ENCODE measurements at places on chromosomes 6 and 20. TPM values are rescaled to one million over a fixed set of nuclear protein-coding genes. Genes with fewer than 3 reads are reported as not detected.
A peak's percentile ranks its signal among the peaks of the same experiment; 100 is the strongest.

DNA sequence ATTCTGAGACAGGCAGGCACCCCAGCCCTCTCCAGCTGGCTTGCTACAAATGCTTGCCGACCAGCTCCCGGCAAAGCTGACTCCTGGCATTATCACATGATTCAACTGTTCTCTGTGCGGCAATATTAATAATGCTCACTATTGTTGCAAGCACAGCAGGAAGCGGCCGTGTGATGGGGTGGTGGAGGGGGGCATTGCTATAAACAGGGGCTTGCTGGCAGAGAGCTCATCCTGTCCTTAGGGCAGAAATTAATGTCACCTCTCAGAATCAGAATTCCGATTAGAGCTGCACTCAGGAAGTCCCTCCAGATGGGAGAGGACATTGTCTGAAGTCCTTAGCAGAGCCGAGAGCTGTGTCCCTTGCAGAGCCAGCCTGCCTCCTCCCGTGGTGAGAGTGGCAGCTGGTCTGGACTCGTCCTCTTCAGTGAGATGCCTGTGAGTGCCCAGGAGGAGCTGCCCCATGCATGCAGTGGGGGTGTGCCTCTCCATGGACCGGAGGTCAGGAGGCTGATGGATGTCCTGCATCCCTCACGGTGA is 162.5 kb downstream of the CDH4 start:
- H3K27me3 ChIP-seq = peaks cover 81% of the 10 kb centered on the region
- DNase-seq = no peak
- no peaks in the 10 kb centered on the region for H3K36me3 ChIP-seq
- no peak overlapping the region for H3K4me3 ChIP-seq

DNA sequence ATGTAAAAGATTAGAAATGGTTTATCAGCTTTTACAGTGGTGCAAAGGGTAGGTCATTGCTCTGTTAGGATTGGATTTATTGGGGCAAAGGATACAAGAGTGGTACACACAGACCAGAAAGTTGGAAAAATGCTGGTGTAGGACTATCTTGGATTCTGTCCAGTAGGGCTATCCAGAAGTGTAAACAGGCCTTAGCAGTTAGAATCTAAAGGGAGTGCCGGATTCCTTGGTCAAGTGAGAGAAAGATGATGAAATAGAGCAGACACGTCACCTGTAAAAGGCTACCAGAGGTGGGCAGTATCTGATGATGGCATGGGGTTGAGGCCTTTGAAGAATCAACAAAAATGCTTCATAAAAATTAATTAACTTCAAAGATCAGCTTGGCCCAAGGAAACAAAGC is 975.9 kb downstream of the KIF16B start:
- H3K36me3 ChIP-seq = no peaks in the 10 kb centered on the region
- no peak overlapping the region for H3K27ac ChIP-seq
- no peaks in the 10 kb centered on the region for H3K4me1 ChIP-seq
- no peak for DNase-seq
- H3K4me3 ChIP-seq = no peak overlapping the region

- no peak overlapping the region for H3K27ac ChIP-seq
- H3K27me3 ChIP-seq = peaks cover 83% of the 10 kb centered on the region
- no peaks in the 10 kb centered on the region for H3K4me1 ChIP-seq
- no peak overlapping the region for H3K4me3 ChIP-seq
- no peaks in the 10 kb centered on the region for H3K36me3 ChIP-seq
- no peak for DNase-seq
Measured at GRCh38 chr20:53427951-53428350, 165.7 kb downstream of the ZNF217 start.

GRCh38 chr20:1266167-1266973 is at the start of gene SNPH:
TSS of gene SNPH (plus strand) at chr20:1266294. CDS start at chr20:1296240, 29,946 bp downstream.
- no peak within 1 kb of the TSS for H3K27ac ChIP-seq
- no peaks in the 10 kb centered on the region for H3K36me3 ChIP-seq
- H3K27me3 ChIP-seq = no peaks in the 10 kb centered on the region
- peak within 1 kb of the TSS; percentile 69 for H3K4me3 ChIP-seq
- peaks cover 4% of the 10 kb centered on the region for H3K4me1 ChIP-seq

DNA sequence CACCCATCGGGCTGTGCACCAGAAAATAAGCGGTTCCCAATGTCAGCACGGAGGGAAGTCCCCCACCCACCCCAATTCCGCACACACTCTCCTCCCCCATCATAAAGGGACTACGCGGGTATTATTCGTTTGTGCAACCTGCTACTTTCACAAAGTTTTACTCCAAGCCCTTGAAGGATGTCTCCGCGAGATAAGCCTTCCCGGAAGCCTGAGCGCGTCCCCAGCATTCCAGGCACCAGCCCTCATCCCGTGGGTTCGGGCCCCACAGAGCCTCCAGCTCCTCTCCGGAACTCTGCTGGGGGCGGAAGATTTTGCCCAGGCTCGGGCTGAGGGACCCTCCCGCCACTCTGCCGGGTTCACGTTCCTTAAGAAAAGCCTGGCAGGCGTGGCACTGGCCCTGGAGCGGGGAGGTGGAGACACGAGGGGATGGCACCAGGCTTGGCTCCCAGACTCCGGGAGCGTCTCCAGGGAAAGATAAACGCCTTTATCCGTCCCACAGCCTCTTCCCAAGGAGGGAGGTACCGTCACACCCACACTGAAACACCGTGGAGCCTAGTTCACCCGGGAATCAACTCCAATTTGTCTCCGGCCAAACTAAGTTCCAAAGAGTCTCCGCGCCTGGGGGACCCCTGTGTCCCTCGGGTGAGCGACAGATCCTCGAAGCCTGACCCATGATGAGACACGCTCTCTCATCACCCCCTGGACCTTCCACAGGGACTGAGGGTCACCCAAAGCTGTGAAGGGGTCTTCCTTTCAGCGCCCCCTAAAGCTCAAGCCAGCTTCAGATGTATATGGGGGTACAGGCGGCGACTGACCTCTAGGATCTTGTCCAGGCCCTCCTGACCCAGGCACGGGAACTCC is 934 bp downstream of the KCNK5 start:
- no peaks in the 10 kb centered on the region for H3K27me3 ChIP-seq
- H3K36me3 ChIP-seq = peaks cover 8% of the 10 kb centered on the region
- peak overlapping the region; percentile 96 for H3K4me3 ChIP-seq
- H3K27ac ChIP-seq = no peak overlapping the region

- no peaks in the 10 kb centered on the region for H3K27me3 ChIP-seq
- peaks cover 18% of the 10 kb centered on the region for H3K4me1 ChIP-seq
- DNase-seq = no peak
- no peaks in the 10 kb centered on the region for H3K36me3 ChIP-seq
- no peak overlapping the region for H3K4me3 ChIP-seq
Measured at GRCh38 chr6:43183441-43183840, 1.4 kb downstream of the CUL9 start.

DNA sequence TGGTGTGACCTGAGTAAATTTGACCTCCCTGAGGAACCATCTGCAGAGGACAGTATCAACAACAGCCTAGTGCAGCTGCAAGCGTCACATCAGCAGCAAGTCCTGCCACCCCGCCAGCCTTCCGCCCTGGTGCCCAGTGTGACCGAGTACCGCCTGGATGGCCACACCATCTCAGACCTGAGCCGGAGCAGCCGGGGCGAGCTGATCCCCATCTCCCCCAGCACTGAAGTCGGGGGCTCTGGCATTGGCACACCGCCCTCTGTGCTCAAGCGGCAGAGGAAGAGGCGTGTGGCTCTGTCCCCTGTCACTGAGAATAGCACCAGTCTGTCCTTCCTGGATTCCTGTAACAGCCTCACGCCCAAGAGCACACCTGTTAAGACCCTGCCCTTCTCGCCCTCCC is 24.3 kb downstream of the GTSF1L start:
- H3K36me3 ChIP-seq = no peaks in the 10 kb centered on the region
- no peaks in the 10 kb centered on the region for H3K4me1 ChIP-seq
- H3K4me3 ChIP-seq = no peak overlapping the region
- no peak overlapping the region for H3K27ac ChIP-seq

- H3K36me3 ChIP-seq = no peaks in the 10 kb centered on the region
- DNase-seq = no peak
- no peak overlapping the region for H3K27ac ChIP-seq
- H3K27me3 ChIP-seq = no peaks in the 10 kb centered on the region
Measured at GRCh38 chr6:1678201-1678600, 68.5 kb downstream of the FOXC1 start.

DNA sequence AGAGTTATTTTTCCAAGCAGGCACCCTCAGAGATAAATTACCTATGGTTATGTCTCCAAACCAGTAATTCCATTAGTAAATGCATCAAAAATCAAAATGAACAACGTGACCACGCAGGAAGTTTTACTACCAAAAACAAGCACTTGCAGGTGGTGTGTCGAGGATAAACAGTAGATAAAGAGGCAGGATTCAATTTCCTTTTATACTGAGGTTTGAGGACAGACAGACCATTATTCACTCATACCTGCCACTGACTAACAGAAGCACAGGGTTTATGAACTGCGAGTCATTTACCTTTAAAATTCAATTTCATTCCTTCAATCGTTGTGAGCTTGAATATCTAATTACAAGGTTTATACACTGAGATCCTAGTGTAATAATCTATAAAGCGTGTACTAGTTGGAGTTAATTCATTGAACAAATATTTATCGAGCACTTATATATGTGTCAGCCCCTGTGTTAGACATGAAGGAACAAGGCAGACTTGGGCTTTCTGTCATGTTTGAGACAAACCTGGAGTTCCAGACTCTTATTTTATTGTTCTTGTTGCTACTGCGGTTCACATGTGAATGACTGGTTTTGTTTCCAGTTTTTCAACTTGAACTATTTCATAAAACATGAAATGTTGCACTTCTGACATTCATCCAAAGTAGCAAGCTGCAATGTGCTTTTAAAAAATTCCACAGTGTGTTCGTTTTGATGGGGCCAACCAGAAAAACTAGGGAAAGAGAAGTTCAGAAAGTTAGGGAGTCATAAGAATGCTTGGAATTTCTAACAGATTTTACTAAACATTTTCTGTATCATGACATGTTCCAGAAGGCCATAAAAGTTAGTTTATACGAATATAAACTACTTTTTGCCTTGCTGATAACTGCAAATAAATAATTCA is 205.6 kb downstream of the UST start:
- no peaks in the 10 kb centered on the region for H3K27me3 ChIP-seq
- H3K4me3 ChIP-seq = no peak overlapping the region
- no peaks in the 10 kb centered on the region for H3K4me1 ChIP-seq

DNA sequence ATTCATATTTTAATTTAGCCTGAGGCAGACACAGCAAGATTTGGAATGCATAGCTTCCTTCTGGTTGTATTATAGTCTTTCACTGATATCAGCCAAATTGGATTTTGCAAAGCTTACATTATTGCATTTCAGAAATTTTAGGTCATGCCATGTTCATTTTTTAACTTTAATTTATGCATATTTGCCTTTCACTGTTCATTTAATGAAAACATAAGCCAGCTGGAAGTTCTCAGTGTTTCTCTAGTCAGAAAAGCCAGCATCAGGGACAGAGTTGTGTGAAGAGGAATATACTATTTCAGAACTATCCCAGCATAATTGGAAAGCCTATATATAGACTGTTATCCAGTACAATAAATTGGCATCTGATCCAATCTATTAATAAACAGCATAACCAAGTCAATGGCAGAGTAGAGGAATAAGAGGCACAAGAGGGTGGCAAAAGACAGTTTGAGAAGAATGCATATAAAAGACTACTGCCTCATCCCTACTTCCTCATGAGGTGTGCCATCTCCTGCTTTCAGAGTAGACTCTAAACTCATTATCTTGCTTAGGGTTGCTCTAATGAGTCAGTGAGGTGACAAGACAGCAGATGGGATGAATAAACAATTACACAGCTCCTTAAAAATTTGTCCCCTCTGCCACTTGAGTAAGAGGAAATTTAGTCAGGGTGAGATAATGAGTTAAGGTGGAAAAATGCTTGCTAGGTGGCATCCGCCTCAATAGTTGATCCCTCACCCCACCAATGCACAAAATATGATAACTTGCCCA is 159.8 kb upstream of the HCRTR2 start:
- DNase-seq = no peak
- H3K27ac ChIP-seq = no peak overlapping the region
- peaks cover 5% of the 10 kb centered on the region for H3K4me1 ChIP-seq
- no peak overlapping the region for H3K4me3 ChIP-seq

GRCh38 chr6:148867862-148868261 is 121.0 kb downstream of the UST start:
- H3K4me1 ChIP-seq = 0 out of 2 replicates have a peak, but pooled peaks cover 3% of the 10 kb centered on the region
- no peaks in the 10 kb centered on the region for H3K27me3 ChIP-seq
- H3K36me3 ChIP-seq = no peaks in the 10 kb centered on the region
- DNase-seq = no peak

- no peaks in the 10 kb centered on the region for H3K27me3 ChIP-seq
- no peak overlapping the region for H3K4me3 ChIP-seq
- H3K27ac ChIP-seq = no peak overlapping the region
- no peaks in the 10 kb centered on the region for H3K36me3 ChIP-seq
- H3K4me1 ChIP-seq = no peaks in the 10 kb centered on the region
- DNase-seq = no peak
Measured at GRCh38 chr20:24589381-24589780, 120.0 kb downstream of the SYNDIG1 start.

DNA sequence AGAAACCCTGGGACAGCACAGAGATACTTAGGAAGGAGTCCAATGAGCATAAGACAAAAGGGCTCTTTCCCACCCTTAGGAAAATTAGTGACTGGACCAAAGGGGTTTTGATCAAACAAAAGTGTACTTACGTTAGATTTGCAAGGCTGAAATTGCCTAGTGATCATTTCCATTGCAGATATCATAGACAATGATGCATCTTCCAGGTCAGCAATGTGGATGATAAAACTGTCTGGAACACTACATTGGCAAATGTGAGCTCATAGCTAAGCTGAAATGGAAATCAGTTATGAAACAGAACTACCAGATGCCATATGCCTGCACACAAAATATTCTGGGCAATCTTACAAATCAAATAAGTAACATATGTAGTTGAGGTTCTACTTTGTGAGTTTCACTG is 34.0 kb downstream of the LY86 start:
- H3K27ac ChIP-seq = no peak overlapping the region
- no peaks in the 10 kb centered on the region for H3K36me3 ChIP-seq
- peaks cover 13% of the 10 kb centered on the region for H3K27me3 ChIP-seq
- H3K4me3 ChIP-seq = no peak overlapping the region
- no peaks in the 10 kb centered on the region for H3K4me1 ChIP-seq
- no peak for DNase-seq

GRCh38 chr6:165962366-165962765 is 205.3 kb downstream of the TBXT start:
- no peaks in the 10 kb centered on the region for H3K36me3 ChIP-seq
- H3K4me1 ChIP-seq = no peaks in the 10 kb centered on the region
- DNase-seq = no peak
- no peak overlapping the region for H3K4me3 ChIP-seq
- H3K27me3 ChIP-seq = peaks cover 59% of the 10 kb centered on the region
- H3K27ac ChIP-seq = no peak overlapping the region

DNA sequence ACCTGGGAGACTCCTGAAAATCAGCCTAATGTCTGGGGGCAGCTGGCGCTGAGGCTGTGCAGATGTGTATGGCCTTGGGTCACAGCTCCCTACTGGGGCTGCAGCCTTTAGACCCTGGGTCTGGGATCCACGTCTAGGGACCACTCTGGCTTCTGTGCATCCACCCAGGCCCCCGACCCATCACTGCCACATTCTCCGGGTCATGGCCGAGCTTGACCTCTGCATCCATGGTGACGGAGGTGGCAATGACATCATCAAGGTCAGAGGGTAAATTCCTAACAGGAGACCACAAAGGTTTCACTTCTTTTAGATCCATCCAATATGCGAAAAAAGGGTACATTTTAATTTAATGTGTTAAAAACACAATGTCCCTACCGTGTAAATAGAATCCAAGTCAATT is 14.5 kb upstream of the PCMTD2 start:
- no peaks in the 10 kb centered on the region for H3K4me1 ChIP-seq
- H3K27me3 ChIP-seq = peaks cover 91% of the 10 kb centered on the region
- no peak overlapping the region for H3K4me3 ChIP-seq

Gene C6orf15
- total RNA-seq = 21.6 TPM

Gene SLC22A16
- not detected for total RNA-seq

Gene LZTS3
- 10.4 TPM for total RNA-seq

Gene MAP3K5
- 10.4 TPM for total RNA-seq
